ENCODE measurements at places on chromosomes 5 and 9.

DNA sequence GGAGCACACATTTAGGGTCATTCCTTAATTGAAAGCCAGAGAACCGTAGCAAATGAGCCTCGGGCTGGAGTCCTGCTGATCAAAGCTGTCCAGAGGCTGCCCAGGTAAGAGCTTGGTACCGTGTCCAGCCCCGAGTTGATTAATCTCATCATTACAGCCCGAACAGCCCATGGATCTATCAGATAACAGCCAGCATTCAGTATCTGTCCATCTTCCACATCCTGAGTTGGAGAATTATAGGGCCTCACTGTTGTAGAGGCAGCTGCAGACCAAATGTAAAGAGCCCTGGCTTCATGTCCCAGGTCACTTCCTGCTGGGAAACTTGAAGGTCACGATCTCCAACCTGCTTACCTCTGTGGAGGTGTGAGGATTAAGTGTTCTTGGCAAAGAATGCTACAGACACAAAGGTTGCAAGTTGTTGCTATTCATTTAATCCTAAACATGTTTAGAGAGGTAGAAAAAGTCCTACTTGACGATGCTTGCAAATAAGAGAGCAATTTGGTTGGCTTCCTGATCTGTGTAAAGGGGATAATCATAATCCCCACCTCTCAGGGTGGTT lies 16.1 kb downstream of the GGTA1 start:
- DNase-seq = no peak

DNA sequence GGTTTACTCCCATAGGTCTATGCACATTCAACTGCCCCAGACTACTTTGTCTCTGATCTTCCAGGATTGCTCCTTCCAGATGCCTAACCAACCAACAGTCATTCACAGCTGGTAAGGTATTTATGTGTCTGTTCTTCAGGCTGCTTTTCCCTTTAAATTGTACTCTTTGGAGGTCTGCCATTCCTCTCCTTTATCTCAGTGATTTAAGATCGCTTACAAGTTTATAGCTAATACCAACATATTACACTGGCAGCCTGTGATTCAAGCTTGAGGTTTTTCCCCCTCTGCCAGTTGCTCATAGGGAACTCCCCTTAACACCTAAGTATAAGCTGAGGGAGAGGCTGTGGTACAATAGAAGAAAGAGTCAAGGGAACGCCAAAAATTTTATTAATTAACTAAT lies 711.7 kb upstream of the EDIL3 start:
- DNase-seq = no peak

DNA sequence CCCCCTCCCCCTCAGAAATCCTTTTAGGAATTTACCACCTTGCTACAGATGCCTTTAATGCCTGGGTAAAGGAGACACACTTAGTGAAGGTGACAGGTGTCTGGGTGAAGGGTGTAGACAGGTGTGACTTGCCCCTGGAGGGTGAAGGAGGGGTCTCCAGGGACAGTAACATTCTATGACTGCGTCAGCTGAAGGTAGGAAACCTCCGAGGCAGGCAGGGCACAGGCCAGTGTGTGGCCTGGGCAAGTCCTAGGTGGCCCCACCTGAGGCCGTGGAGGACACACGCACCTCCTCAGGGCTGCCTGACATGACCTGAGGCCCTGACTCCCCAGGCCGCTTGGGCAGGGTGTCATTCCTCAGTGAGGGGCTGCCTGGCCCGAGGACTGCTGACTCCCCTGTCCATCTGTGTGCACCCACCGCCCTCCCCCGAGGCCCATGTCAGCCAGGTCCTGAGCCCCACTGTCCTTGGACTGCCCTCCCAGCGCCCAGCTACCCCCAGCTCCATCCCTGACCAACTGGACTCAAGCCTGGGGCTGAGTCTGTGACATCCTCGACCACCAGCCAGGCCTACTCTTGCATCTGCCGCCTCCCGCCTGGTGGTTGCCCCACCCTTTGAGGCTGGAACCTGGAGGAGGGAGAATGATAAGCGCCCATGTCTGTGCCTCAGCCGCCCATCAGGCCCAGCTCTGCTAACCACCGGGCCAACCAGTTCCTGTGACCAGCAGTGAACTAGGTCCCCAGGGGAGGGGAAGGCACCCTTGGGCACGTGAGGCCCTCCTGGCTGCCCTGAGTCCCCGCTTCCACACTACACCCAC lies 18.4 kb downstream of the CARD19 start:
- DNase-seq = no peak

GRCh38 chr9:21761309-21761901 lies 41.0 kb upstream of the MTAP start:
- no peak for DNase-seq

GRCh38 chr9:33254211-33254610 lies 10.3 kb downstream of the BAG1 start:
- DNase-seq = no peak

DNA sequence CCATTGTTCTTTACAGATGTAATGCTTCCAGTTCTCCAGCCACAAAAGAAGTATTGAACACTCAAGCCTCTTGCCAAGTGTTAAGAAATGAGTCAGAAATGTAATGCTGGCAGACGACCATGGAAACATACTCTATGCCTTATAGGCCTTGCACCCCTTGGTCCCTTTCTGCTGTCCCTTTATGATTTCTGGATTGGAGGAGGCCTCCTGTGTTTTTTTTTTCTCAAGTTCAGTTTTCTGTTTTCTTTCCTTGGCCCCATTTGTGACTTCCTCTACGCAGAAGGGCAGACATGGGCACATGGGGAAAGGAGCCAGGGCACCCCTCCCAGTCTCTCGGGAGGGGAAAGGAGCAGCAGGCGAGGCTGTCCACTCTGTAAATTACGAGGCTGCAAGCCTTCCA lies 53.4 kb downstream of the SNX18 start:
- DNase-seq = no peak

DNA sequence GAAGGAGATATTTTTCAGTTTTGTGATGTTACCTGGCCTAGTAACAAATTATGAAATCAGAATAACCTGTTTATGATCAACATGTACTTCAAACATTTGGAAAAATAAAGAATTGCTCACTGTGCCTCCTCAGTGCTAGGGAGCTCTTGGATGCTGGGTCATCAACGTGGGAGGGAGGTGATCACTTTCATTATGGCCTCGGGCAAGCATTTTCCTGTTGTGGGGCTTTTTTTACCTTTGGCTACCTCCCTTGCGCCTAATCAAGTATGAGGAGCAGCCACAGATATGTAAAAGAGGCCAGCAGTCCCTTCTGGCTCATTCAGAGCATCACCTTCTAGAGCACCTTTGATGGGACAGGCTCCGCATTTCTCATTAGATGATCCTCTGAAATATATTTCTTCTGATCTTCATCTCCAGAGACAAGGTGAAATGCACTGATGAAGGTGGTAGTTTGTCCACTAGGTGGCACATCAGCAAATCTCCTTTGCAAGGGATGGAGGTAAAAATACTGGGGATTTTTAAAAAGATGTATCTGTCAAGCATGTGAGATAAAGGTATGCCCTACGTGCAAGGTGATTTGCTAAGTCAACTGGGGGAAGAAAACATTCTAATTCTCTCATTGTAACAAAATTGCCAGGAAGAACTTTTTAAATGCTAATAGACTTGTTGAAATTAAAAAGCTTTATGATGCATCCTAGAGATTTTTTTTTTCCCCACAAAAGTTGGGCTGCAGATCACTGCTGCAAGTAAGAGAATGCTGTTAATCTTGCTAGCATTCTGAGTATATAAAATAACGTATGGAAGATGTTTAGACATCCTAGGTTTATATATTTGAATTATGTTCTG lies 218.2 kb downstream of the MAST4 start:
- peak; percentile 17 for DNase-seq

GRCh38 chr5:14268738-14269137 lies 125.6 kb downstream of the TRIO start:
- DNase-seq = no peak

DNA sequence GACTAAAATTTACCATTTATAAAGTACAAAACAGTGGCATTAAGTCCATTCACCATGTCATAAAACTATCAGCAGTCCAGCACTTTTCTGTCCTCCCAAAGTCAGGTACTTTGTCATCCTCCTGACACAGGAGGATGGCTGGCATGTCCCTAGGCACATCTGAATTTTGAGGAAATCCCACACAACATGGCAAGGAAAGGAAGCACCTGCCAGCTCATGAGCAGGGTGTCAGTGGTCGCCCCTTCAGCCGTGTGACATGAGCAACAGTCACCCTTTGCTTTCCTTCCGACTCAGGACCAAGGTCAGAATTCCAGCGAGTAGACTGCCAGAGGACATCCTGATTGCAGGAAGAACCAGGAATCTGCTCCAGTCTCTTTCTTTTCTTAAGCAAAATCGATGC lies 77.1 kb downstream of the PPARGC1B start:
- DNase-seq = no peak

- DNase-seq = no peak
Observed at GRCh38 chr5:96714951-96715451, 52.8 kb downstream of the CAST start.

GRCh38 chr5:81140441-81140840 lies 92.7 kb upstream of the CKMT2 start:
- no peak for DNase-seq

DNA sequence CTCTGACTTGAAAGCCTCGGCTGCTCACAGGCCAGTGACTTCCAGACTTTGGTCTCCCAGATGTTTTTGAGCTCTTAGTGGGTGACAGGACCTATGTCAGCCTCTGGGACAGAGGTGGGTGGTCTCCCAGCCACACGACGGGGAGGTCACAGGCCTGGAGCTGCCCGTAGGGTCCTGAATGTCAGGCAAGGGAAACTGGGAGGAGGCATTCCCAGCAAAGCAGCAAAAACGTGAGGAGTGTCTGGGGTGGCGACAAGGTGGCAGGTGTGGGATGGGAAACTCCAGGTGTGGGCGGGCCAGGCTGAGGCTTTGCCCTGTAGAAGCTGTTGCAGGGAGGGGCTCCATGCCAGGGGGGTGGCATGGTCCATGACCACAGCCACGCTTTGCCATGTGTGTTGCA lies 110.5 kb downstream of the CACNA1B start:
- DNase-seq = no peak

DNA sequence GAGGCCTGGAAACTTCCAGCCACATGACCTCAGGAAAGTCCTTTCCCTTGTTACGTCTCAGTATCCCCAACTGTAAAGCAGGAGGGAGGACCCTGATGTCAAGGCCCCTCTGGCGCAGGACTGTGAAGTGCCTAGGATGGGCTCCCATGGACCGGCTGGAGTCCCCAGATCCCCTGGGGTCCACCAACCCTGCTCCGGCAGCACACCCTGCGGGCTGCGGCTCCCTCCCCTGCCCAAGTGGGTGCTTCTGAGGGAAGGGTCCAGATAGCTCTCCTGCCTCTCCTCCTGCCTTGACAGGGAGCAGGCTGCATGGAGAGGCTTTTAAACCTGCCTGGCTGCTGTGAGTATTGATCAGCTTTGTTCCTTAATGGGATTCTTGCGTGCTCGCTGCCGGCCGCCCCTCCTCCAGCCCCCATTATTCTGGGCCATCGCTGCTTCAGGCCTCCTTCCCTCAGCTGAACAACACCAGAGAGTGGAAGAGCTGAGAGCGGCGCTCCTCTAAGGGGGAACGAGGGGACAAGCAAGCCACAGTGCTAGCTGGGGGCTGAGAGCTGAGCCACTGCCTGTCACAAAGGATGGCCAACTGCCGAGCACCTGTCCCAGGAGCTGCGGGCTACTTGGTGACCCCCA lies 25.6 kb upstream of the NTNG2 start:
- no peak for DNase-seq

- DNase-seq = no peak
Observed at GRCh38 chr9:88071331-88071730, 66.9 kb downstream of the SPATA31C2 start.

GRCh38 chr5:124419531-124419930 lies 326.9 kb downstream of the ZNF608 start:
- no peak for DNase-seq

DNA sequence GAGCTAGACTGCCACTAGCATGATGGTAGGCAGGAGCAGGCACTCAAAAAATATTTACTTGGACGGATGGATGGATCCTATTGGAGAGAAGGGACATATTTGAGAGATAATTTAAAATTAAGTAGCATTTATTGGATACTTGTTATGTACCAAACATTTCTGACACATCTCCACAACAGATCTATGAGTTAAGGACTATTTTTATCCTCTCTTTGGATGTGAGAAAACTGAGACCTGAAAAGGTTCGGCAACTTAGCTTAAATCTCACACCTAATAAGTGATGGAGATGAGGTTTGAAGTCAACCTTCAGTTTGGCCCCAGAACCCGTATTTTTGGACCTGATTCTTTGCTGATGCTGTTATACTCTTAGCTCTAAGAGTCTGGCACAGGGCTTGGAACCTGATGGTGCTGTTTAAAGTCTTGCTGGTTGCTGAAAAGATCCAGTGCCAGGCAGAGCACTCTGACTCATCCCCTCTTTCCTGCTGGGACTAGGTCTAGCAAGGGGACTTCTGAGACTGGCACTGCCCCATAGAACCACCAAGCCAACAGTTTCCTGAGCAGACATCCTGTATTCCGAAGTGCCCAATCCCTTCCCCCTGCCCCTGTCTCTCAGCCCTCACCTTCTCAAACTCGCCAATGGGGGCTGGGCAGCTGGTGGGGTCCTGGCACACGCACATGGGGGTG lies 15.6 kb downstream of the SPARC start:
- DNase-seq = no peak

- no peak for DNase-seq
Observed at GRCh38 chr9:20378851-20379250, 243.4 kb downstream of the MLLT3 start.

- DNase-seq = no peak
Observed at GRCh38 chr5:54848581-54848980, 136.8 kb downstream of the ESM1 start.

DNA sequence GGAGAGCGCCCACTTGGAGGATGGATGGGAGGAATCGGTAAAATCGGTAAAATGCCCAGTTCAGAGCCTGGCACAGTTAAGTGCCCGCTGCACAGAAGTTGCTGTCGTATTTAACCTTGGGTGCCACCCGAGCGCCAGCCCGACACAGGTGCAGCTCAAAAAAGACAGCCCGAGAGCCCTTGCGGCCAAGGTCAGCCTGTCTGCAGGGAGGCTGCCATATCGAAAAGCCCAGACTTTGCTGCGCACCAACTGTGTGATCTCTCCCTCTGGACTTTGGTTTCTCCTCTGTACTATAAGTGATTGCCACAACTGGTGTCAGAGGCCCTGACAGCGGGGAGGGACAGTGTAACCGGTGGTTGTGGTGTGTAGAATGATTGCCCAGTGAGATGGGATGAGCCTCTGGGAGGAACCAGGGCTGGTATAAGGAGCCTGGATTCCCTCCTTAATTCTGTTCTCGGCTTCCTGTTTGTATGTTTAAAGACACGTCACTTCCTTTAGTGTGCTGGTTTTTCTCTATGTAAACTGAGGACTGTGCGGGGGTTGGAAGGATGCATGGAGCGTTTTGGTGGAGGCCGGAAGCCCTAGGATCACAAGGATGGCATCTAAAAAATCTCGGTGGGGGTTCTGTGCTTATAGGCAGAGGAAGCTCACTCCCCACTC lies 792 bp downstream of the NTMT1 start:
- no peak for DNase-seq

- no peak for DNase-seq
Observed at GRCh38 chr5:71974622-71975021, 132.7 kb upstream of the MAP1B start.

GRCh38 chr5:171986772-171987171 lies 19.7 kb downstream of the FBXW11 start:
- DNase-seq = no peak

GRCh38 chr9:78707080-78707479 lies 410.2 kb downstream of the PSAT1 start:
- DNase-seq = no peak

Data from anterior cingulate cortex (tissue), 58 donors.